NCI-H82 (cell line): ENCODE measurements at places on chromosomes 11 and 22.

GRCh38 chr11:69930081-69931059 lies 111.2 kb upstream of the FGF3 start:
- no peak for DNase-seq

GRCh38 chr22:38423512-38424503 lies 31.2 kb downstream of the KCNJ4 start:
- DNase-seq = no peak

DNA sequence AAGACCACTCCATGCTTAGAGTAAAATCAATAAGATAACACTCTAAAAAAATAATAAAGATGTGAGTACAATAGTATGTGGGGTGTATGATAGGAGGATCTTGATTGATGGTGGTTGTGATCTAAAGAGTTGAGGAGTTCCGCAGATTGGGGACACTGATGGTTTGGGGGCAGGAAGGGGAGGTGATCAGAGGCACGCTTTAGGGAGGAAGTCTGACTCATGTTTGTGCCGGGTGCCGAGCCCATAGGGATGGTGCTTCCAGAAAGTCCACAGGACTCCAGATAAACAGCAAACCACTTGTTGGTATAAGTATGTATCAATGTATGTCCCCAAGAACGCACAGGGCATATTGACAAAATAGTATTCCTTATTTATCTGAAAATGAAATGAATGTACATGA lies 27.5 kb downstream of the LINC01488 start:
- no peak for DNase-seq

DNA sequence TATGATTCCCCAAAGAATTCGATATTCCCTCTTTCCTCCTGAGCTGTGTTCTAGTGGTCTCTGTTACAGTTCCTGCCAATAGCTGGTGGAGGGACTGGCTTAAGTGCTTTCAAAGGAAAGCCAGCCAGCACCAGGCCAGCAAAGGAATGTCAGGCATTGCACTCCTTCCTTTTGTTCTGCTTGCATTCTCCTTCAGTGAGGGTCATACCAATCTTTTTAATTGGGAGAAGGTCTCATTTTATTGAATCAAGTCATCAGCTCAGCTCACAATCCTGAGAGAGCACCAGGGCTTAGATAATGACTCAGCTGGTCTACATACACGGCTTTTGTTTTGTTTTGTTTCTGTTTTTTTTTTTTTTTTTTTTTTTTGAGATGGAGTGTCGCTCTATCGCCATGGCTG lies 222.9 kb downstream of the NAV2 start:
- DNase-seq = no peak

- no peak for DNase-seq
Measured at GRCh38 chr11:95736809-95737208, 52.8 kb downstream of the FAM76B start.

DNA sequence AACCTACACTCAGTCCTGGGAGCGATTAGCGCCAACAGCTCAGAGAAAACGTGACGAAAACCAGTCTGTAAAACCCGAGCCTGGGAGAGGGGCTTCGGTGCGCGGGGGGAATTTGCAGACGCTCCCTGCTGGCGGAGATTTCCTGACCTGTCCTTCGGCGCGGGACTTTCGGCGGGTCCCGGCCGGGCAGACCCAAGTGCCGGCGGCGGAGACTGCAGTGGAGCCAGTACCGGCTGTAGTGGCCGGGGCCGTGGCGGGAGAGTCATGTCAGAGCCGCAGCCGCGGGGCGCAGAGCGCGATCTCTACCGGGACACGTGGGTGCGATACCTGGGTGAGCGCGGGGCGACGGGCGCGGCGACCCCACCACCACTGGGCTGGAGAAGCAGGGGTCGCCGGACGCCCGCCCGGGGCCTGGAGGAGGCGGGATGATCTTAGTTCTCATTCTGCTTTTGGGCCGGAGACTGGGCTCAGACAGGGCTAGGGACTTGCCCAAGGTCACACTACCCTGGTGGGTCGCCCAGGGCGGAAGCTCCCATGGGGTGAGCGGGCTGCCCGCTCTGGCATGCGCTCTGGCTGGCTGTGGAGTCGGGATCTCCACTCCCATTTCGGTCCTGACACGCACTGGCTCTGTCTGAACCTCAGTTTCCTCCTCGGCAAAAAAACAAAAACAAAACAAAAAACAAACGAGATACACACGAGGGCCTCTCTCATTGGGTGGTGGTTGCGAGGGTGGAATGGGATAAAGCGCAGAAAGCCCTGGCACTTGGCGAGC lies at the start of gene MTFP1:
Gene MTFP1, plus strand, starts transcription at position 153 of the 772 bp plus-strand sequence. Its CDS starts 112 bp downstream, at position 265.
- DNase-seq = peak; percentile 83

DNA sequence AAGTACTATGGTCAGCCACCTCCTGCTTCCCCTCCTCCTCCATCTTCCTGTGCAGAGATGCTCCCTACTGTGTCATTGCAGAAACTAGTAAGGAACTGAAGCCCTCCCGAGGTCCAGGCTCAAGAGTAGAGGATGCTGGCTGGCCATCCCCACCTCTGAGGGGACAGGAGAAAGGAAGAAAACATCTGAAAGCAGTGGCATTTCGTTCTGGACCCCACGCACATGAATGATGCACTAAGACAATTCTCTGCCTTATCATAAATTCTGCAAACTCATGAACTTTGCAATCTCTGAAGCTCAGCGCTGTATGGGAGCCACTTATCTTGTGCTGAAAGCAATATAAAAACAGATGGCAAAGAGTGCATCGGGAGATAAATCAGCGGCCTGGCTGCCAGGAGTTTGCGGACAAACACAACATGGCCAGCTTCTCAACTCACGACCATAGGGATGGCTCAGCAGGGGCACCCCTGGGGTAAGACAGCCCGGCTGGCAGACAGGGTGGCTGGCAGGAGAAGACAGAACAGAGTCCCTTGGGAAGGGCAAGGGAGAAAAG lies 306.4 kb downstream of the NXPE2 start:
- no peak for DNase-seq

GRCh38 chr11:4068962-4069361 lies 25.6 kb upstream of the RRM1 start:
- DNase-seq = no peak

GRCh38 chr11:134271978-134272377 lies 4.2 kb upstream of the GLB1L3 start:
- no peak for DNase-seq

DNA sequence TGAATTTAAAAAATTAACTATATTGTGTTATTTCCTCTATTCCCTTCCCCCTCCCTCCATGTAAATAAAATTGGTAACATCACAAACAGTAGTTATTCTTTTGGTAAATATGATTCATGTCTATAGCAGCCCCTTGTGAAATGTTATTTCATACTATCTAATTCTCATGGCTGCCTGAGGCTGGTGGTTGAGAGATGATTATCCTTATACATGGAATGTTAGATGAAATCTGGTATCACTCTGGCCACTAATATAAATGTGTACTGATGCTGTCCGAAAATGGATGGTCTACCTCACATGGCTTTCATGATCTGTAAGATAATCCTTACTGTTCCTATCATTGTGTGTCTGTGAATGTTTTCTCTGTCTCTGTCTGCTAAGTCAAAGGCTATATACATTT lies 25.0 kb upstream of the EXPH5 start:
- no peak for DNase-seq

DNA sequence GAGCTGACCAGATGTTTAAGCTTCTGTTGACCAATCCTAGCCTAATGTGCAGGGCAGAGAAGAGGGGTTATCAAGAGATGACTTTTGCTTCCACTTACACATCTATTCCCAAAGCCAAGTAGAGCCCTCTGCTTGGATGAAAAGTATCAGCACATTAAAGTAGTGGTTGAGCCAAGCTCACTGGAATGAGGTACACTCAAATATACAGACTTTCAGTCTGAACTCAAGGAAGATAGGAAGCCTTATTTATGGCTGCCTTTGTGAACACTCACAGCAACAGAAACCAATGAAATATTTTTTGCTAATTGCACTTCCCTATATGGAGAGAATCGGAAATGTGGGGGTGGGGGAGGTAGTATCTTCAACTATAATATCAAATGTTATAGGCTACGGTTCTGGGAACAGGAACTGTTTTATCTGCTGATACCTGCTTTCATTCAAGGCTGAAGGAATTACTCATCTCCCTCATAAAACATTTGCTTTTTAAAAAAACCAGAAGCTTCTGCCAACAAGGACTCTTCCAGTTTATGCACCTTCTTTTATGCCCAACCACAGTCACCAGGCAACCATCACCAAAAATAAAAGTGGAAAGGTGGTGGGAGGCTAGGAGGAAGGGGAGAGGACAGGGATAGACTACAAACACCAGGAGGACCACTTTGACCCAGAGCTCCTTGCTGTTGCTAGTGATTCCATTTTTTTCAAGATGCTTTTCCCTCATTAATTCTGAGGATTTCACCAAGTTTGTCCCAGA lies 91.2 kb downstream of the CLPB start:
- DNase-seq = no peak

- no peak for DNase-seq
Measured at GRCh38 chr22:27011133-27011532, 353.7 kb downstream of the MIAT start.

DNA sequence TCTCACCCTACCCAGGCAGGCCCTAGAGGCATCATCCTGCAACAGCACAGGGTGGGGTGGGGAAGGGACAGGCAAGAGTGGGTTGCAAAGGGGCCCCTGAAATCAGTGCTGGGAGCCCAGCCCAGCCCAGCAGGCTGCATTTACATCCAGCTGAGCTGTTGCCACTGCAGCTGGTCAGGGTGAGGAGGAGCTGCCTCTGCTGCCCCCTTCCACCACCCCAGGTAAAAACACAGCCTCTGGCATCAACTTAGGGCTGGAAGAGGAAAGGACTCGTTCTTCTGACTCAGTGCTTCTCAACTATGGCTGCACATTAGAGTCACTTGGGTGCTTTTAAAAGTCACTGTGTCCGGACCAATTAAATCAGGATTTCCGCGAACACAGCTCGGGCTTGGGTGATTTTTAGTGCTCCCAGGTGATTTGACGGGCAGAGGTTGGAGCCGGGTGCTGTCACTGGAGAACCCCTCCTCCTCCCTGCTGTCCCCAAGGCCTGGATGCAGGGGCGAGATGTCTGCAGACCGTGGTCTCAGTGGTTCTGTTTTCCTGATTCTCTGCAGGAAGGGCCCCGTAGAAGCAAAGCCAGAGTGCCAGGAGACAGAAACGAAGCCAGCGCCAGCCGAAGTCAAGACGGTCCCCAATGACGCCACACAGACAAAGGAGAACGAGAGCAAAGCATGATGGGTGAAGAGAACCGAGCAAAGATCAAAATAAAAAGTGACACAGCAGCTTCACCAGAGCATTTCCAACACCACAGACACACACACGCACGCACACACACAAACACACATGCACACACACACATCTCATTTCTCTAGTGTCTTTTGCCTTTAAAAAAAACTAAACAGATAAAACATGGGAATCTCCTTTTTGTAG lies 39.4 kb upstream of the TTC12 start:
- peak; percentile 53 for DNase-seq

- DNase-seq = no peak
Measured at GRCh38 chr11:115384236-115384635, 120.0 kb downstream of the CADM1 start.

DNA sequence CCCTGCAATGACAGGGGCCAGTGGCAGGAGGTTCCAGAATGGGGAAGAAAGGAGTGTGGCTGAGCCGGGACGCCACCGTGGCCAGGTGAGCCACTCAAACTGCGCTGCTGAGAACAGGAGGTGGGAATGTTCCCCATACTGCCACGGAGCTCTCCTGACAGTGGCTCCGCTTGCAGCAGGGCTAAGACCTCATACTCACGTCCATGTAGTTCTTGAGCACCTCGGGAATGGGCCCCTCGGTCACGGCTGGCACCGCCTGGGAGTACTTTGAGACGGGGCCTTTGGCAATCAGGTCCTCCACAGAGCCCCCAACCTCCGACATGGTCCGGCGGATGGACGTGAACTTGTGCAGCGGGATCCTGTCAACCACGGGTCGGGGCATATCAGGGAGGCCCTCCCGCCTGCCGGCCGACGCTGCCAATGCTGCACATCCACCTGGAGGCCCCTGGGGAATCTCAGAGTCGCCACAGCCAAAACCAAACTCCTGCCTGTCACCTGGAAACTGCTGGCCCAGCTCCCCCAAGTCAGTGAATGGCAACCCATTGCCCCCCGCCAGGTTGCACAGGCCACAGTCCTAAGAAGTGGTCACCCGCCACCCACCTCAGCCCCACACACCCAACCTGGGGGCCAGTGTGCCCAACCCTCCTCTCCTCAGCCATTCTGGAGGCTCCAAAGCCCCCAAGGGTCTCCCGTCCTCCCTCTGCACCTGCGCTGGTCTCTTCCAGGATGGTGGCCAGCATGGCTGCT lies 2.4 kb downstream of the CTSD start:
- no peak for DNase-seq

- DNase-seq = peak; percentile 93
Measured at GRCh38 chr22:29871684-29872083, 11.3 kb upstream of the MTMR3 start.

DNA sequence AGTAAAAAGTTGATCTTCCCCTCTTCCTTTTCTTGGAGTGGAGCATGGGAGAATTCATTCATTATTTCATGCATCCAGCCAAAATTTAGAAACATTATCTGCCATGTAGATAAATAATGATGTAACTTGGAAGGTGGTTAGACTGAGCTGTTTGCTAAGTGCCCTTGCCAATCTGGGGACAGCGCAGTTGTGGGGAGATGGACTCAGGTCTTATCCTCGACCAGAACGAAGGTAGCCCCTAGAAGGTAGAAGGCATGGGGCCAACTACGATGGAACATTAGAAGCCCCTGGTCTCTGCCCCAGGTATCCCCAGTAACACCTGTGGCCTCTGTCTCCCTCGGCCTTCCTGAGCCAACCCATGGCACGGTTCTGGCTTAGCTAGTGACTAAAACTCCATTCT lies 53.0 kb upstream of the TIMP3 start:
- no peak for DNase-seq

DNA sequence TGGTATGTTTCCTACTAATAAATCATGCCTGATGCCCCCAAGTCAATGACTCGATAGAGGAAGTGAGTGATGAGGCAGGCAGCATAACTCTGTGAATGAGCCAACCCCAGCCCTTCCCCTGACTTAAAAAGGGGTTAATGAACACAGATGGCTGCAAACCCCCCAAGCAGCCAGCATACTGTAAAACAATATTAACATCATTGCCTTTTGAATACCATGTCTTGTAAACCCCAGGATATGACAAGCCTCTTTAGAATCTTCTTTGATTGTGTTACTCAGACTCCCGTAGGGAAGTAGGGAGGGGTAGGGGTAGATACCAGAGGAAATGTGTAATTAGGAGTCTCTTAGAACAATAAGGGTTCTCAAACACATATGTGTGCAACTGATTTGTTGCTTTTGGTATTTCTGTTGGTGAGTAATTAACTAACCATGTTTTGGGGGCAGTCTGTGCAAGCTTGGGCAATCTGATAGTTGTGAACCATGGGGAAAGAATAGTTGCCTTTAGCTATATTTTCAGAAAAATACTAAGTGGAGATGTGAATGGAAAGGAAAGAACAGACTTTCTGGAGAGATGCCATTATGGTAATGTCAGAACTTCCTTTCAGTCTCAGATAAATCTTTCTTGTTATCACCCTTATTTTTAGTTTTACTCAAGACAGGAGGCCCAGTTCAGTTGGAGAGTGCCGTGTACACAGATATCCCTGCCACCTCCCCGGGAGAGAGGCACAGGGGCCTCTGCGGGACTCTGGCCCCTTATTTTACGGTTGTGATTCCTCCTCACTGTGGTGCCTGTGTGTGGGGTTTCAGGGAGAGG lies 701.8 kb downstream of the NTM start:
- no peak for DNase-seq
